Ureter (tissue), 1 donor: ENCODE measurements at places on chromosomes 6 and 20. TPM values are rescaled to one million over a fixed set of nuclear protein-coding genes. Genes with fewer than 3 reads are reported as not detected.

DNA sequence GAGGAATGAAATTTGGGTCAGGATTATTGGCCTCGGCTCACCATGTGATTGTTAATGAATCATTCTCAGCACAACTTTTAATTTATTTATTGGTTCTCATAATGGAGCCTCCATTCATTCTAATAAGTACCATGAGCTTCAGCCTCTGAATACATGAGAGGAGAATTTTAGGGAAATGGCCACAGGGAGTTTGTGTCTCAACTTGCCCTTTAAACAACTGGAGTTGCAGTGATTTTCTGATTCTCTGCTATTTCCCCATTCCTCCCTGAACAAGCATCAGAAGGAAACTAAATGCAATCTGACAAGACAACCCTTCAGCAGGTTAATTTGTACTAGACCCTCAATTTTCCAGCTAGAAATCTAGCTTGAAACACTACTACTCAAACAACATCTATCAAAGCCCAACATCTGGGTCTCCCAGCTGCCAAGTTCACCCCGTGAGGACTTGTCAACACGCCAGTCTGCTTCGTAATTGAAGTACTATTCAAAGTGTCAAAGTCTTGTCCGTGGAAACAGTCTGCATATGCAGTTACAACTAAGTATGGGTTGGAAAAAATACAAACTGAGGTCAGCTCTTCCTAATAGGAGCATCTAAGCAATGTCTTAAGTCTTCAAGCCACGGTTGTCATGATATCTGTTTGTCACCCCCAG is 235.4 kb downstream of the CDH4 start:
- DNase-seq: no peak

- no peak for DNase-seq
These were observed 7.8 kb downstream of the RPL10A start for GRCh38 chr6:35476004-35476403.

DNA sequence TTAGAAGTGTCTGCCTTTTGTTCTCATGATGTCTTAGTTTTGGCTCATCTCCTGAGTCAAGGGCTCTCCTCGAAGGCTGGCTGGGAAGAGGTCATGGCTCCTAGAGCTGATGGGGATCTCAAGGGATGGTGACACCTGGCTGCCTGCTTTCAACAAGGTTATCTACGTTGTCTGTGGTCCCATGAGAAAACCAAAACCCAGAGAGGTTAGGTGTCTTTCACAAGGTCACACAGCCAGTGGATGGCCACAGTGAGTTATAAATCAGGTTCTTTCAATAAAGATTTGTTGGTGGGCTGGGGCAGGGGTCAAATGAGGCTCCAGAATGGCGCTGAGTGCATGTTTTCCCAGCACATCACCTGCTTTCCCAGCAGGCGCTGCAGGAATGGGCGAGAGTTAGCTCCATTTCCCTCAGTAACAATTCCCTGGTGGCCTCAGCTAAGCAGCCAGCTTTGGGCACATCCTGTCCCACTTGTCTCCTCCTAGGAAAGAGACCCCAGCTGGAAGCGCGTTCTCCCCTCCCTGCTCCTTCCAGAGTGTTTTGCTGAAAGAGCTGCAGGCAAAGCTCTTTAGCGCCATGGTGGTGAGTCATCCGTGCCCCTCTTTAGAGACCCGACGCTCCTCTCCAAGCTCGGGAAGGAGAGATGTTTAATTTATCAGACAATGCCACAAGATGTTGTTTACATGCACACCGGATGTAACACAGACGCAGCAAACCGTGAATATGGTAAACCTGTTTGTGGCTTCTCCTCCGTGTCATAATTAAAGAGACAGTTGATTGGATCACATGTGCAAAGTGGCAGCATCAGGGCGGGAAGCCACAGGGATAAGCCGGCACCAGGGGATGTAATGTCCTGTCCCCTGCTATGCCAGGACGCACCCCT is 109.7 kb downstream of the LRFN2 start:
- no peak for DNase-seq

GRCh38 chr6:8831366-8832152 is 396.2 kb upstream of the SLC35B3 start:
- DNase-seq: no peak

VSX1 gene
- total RNA-seq: not detected

DNA sequence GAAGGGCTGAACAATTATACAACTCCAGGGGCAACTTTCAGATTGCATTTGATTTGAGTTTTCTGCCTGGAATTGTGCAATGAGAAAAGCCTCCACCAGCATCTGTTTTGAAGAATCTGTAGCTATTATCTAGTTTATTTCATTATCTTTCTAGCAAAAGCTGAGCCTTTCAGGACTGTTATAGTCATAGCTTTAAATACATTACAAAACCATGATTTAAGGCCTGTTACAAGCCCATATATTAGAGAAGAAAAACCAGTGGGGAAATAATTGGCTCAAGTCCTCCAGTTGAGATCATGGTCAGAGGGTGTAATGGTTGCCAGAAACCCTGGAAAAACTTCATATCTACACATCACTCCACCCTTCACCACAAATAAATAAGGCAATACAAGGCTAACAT is 676.2 kb downstream of the HDGFL1 start:
- DNase-seq: no peak

- no peak for DNase-seq
These were observed 395.7 kb upstream of the MAP3K7 start for GRCh38 chr6:90982581-90982980.

GRCh38 chr6:38638941-38639497 is 710 bp downstream of the BTBD9 start:
- peak; percentile 59 for DNase-seq

DNA sequence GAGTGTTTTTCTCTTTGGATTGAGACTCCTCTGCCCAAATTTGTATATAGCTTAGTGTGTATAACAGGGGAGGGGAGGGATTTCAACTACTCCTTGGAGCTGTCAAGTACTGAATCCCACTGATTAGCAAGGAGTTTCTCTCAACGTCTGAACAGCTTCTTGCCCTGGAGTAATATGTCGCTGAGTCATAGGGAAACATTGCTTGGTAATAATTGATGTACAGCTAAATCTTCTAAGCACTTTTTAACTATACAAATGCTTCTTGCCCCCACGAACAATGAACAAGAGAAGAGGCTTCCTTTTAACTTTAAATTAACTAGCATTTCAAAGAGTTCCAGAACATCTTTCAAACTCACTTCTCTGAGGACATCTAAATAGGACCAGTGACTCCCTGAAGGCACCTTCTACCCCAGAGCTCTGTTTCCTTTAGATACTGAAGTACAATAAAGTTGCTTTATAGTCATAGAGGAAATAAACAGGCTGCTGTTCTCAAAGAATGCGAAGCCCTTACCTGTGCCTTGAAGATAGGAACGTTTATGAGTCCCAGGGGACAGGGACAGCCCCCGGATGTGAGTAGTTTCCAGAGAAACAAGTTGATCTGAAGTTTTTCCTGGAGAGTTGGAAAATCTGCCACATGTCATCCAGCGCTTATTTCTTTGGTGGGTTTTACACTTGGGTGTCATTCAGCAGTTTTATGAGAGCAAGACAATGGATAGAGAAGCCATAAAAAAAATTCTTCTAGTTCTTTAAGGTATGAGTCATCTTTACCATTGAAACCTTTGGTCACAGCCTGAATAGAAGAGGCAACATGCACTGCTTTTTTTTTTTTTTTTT is 462.5 kb upstream of the BTBD3 start:
- no peak for DNase-seq

CD24 gene
- 253 TPM for total RNA-seq

HAO1 gene
- total RNA-seq: not detected

FAM83D gene
- 1.5 TPM for total RNA-seq
